Glomerular endothelial cell (primary cell): ENCODE measurements at places on chromosomes 3 and 15. TPM values are rescaled to one million over a fixed set of nuclear protein-coding genes. Genes with fewer than 3 reads are reported as not detected.

KIF15 gene
- 0.92 and 3.7 TPM in 2 replicates for total RNA-seq

CASR gene
- total RNA-seq: not detected in 2 replicates

PRKCI gene
- 21.0 and 23.2 TPM in 2 replicates for total RNA-seq

REC114 gene
- total RNA-seq: not detected in 2 replicates

GRCh38 chr3:62178739-62179600 lies 194.4 kb downstream of the FEZF2 start:
- DNase-seq: no peak
